ENCODE measurements at places on chromosomes 5 and 9.

- DNase-seq: no peak
Observed at GRCh38 chr5:131081374-131081773, 83.7 kb downstream of the HINT1 start.

- no peak for DNase-seq
Observed at GRCh38 chr9:114995681-114996221, 65.4 kb upstream of the TNFSF8 start.

GRCh38 chr9:19108038-19108437 lies 5.3 kb upstream of the HAUS6 start:
- no peak for DNase-seq

DNA sequence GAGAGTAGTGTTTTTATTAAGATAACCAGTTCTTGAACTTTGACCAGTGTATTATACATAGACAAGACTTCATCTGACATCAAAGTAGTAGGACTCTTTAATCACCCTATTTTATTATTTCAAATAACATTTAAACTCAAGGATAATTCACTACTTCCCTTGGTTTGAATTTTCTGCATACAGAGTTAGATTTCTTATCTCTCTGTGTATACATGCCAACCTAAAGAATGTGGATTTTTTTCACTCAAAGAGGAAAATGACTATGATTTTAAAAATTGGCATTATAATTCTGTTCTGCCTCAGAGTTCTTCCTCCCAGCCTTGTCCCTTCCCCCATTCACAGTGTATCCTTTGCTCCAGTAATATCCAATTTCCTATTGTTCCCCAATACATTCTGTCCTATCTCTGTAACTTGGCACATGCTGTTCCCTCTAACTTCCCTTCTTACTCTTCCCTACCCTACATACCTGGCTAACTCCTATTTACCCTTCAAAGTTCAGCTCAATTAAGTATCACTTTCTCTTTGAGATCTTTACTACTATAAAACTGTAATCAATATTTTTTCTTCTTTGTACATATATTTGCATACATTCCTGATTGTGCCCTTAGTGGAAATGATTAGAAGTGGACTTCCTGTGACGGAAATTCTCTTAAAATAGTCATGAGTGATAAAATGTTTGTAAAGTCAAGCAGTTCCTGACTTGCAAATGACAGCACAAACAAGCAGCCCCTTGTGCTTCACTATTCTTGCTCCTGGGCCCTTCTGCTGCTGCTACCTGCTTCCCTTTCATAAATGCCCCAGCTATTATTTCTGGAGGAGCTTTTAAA lies 38.1 kb upstream of the DENND4C start:
- DNase-seq: no peak

DNA sequence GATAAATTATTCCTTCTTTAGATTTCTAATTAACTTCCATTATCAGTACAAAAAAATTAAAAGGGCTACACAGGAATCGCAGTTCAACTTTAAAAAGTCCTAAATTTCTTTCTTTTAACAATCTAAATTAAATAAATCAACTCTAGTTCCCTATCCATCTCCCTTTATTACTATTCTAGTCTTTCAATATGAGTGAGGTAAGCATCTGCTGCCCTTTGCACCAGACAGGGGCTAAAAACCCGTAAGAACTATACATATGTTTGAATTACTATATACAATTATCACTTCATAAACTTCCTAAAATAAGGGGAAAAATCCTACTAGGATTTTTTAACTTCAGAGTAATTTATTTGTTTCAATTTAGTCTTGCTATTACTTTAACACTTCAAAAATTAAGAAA lies 145.6 kb downstream of the SSBP2 start:
- DNase-seq: no peak

DNA sequence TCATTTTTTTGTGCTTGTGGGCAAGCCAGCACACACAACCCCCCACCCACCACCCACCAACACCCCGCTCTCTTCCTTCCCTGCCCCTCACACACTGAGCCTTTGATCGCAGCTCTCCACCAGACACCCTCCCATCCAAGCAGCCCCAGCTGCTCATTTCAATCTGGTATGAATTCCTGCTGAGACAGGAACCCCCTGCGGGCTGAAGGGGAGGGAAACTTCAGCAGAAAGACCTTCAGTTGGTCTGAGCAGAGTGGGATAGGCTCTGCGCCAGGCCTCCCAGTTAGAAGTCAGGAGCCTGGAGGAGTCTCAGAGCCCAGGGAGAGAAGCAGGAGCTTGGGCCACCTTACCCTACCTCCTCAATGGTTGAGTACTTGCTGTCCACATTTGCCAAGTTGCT lies 7.2 kb downstream of the PCDHGC5 start:
- no peak for DNase-seq

DNA sequence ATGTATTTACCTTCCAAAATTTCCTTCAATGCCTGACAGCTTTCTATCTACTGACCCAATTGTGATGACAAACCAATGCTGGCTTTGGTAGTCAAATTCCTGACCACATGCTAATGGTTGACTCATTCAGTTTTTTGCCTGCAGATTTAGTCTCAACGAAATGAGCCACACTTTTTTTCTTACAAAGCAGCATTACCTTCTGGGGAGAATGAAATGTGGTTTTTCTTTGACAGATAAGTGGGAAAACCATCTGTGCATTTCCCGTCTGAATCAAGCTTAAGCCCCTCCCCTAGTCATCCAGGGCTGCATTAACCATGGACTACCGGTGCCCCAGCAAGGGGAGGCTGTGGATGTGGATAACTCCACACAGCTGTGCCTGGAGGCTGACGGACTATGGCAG lies 99.6 kb upstream of the TAF11L2 start:
- DNase-seq: no peak

DNA sequence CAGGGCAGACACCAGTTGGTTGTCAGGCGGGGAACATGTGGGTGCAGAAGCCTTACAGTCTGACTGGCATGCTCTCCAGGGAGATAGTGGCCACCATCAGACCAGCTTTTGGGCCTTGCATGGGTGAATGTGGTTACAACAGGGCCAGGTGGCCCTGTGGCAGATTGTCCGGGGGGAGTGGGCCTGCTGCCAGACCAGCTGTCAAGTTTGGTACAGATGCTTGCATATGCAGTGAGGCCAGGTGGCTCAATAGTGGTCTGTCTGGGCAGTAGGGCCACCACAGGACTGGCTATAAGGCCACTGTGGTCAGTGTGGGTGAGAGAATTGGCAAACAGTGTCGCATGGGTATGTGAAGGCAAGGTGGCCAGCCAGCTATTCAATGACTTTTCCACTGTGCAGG lies 148.7 kb downstream of the FAM174A start:
- DNase-seq: no peak

GRCh38 chr9:27589462-27589861 lies 16.2 kb upstream of the C9orf72 start:
- DNase-seq: no peak

- DNase-seq: no peak
Observed at GRCh38 chr5:173537228-173537627, 79.2 kb downstream of the BOD1 start.

GRCh38 chr9:36968574-36969215 lies 65.4 kb downstream of the PAX5 start:
- DNase-seq: no peak

DNA sequence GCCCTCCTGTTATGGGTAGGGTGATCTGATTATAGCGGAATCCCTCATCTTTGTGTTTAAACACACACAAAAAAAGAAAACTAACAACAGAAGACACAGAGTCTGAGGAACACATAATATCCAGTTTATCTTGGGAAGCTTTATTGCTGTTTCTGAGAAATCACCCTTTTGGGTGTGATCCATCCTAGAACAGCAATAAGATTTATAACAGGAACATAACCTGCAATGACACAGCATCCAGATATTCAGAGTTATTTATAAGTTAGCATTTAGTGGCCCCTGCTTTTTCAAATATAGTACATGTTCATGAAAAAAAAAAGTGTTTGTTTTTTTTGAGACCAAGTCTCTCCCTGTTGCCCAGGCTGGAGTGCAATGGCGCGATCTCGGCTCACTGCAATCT lies 79.9 kb downstream of the RFK start:
- DNase-seq: no peak

DNA sequence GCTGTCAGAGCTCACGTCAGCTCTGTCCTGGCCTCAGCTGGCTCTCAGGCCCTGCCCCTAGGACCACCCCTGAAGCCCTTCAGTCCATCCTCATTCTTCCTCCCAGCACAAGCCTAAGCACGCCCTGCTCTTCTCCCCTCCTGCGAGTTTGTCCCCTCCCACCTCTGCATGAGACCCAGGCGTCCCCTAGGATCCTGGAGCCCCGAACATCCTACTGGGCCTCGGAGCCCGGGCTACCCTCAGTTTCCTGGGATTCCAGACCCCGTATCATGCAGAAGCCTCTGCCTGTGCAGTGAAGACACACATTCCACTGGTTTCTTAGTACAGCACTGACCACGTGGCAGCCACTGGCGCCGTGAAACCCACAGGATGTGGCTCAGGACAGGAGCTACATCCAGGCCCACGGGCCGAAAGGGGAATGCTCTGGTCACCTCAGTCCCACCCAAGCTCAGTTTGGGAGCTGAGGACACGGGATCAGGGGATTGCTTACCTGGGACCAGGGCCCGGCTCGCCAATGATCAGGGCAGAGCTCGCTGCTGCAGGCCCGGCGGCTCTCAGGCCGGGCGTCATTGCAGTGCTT lies 64.2 kb downstream of the ZNF354C start:
- no peak for DNase-seq

GRCh38 chr5:129672006-129672405 lies 75.9 kb upstream of the MINAR2 start:
- DNase-seq: no peak

GRCh38 chr5:62547945-62548630 lies 30.5 kb upstream of the LRRC70 start:
- DNase-seq: no peak

DNA sequence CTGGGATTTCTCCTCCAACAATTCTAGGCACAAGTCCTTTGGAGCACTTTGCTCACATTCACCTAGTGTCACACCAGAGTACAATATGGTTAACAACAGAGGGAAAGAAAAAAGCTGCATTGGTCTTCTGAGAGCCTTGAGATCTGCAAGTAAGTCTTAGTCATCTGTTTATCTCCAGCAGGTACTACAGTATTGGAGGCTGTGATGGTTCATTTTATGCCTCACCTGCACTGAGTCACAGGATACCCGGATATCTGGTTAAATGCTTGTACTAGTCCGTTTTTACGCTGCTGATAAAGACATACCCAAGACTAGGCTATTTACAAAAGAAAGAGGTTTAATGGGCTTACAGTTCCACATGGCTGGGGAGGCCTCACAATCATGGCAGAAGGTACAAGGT lies 525.0 kb downstream of the NR2F1-AS1 start:
- no peak for DNase-seq

DNA sequence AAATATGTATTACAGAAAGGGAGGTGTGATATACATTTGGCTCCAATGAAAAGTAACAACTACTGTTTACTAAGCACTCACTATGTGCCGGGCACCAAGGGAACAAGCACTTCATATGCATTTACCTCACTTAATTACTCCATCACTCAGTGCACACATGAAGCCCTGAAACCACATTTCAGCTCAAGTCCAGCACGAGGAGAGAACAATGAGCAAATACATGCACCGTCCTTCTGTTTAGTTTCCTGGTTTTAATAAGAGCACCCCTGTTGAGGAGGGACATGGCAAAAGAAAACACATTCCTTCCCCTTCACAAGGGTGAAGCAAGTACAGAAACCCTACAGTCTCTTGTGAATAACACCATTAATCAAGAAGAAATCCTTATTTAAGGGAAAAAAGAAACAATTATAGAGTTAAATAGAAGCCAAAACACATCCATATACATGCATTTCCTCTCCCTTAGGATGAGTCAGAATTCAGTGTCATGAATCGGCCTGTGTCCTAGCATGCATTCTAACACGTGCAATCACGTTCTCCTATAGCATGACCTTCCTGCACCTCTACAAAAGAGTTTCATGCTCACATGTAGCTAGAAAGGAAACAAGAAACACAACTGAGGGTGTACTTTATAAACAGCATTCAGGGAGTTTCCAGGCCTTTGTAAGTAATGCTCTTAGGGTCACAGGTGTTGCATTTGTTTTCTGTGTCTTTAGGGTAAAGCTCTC lies 411.6 kb downstream of the BNC2 start:
- no peak for DNase-seq

GRCh38 chr9:10396615-10397014 lies 216.2 kb downstream of the PTPRD start:
- no peak for DNase-seq

- DNase-seq: no peak
Observed at GRCh38 chr5:157912621-157913325, 53.8 kb upstream of the CLINT1 start.

- DNase-seq: no peak
Observed at GRCh38 chr5:8729437-8729836, 816.4 kb downstream of the SEMA5A start.

GRCh38 chr9:40914772-40915659 lies 213.5 kb downstream of the FOXD4L6 start:
- DNase-seq: no peak

- DNase-seq: no peak
Observed at GRCh38 chr9:126514037-126514821, 99.5 kb upstream of the LMX1B start.

GRCh38 chr5:133842846-133843611 lies 125.4 kb downstream of the C5orf15 start:
- no peak for DNase-seq

- DNase-seq: no peak
Observed at GRCh38 chr9:128892221-128892921, 10.4 kb downstream of the LRRC8A start.

DNA sequence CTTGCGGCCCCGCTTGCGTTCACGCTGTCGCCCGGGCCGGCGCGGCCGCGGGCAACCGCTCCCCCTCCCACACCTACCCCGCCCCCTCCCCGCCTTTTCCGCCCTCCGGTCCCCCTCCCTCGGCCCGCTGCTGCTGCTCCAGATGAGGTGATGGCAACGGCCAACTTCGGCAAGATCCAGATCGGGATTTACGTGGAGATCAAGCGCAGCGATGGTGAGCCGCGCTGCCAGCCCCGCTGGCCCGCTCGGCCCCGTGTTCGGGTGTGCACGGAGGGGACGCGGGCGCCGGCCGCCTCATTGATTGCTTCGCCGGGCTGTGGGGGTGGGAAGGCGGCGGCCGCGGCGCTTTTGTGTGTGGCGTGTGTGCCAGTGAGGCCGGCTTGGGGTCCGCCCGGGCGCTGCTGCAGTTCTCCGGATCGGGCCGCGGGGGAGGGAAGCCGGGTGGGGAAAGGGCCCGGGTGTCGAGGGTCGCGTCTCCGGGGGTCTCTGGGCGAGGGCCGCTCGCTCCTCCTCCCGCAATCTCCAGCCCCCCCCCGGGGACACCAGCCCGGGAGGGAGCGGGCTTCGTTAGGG lies 403 bp downstream of the KIF2A start:
- DNase-seq: no peak

Data from stimulated activated CD4-positive, alpha-beta T cell treated with anti-CD3 and anti-CD28 coated beads, Interleukin-12 subunit alpha, Interleukin-12 subunit beta, amount 100 ng/mL, for 24 hours (primary cell).